ENCODE measurements at places on chromosomes 3 and 15. TPM values are rescaled to one million over a fixed set of nuclear protein-coding genes. Genes with fewer than 3 reads are reported as not detected.

GRCh38 chr15:66508293-66508883, 3.3 kb downstream of the ZWILCH start:
- DNase-seq, result no peak

- no peak for DNase-seq
Measured at GRCh38 chr15:47870956-47871625, 153.8 kb downstream of the SEMA6D start.

- DNase-seq, result no peak
Measured at GRCh38 chr3:27224197-27224596, 145.0 kb downstream of the NEK10 start.

- no peak for DNase-seq
Measured at GRCh38 chr3:39132096-39133092, 21.0 kb downstream of the CSRNP1 start.

- no peak for DNase-seq
Measured at GRCh38 chr3:52345521-52346109, 29.5 kb downstream of the DNAH1 start.

GRCh38 chr3:188822411-188822810, 349.4 kb upstream of the TPRG1 start:
- no peak for DNase-seq

- DNase-seq, result no peak
Measured at GRCh38 chr3:25723802-25724201, 59.1 kb upstream of the TOP2B start.

- no peak for DNase-seq
Measured at GRCh38 chr3:111134302-111134701, 62.7 kb downstream of the NECTIN3 start.

- no peak for DNase-seq
Measured at GRCh38 chr3:87413814-87414213, 137.4 kb upstream of the POU1F1 start.

DNA sequence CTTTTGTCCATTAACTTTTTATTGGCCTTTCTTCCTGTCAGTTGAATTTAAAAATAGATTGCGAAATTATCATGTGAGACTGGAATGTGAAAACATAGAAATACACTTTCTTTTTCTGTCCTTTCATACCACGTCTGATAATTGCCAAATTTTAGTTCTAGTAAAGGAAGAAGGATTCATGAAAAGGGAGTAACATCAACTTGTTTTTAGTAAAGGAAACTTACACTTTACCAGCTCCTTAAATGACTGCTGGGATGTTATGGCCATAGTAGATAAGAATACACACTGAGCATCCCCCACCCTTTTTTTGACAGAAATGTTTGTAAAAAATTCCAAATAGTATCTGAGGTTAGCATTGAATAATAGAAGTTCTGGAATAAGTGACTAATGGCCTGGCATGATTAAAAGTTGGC, 137.9 kb downstream of the NEO1 start:
- no peak for DNase-seq

- no peak for DNase-seq
Measured at GRCh38 chr15:77630956-77631744, 1.6 kb downstream of the LINGO1 start.

GRCh38 chr3:42509111-42509510, 6.7 kb downstream of the VIPR1 start:
- DNase-seq, result peak; percentile 21

DNA sequence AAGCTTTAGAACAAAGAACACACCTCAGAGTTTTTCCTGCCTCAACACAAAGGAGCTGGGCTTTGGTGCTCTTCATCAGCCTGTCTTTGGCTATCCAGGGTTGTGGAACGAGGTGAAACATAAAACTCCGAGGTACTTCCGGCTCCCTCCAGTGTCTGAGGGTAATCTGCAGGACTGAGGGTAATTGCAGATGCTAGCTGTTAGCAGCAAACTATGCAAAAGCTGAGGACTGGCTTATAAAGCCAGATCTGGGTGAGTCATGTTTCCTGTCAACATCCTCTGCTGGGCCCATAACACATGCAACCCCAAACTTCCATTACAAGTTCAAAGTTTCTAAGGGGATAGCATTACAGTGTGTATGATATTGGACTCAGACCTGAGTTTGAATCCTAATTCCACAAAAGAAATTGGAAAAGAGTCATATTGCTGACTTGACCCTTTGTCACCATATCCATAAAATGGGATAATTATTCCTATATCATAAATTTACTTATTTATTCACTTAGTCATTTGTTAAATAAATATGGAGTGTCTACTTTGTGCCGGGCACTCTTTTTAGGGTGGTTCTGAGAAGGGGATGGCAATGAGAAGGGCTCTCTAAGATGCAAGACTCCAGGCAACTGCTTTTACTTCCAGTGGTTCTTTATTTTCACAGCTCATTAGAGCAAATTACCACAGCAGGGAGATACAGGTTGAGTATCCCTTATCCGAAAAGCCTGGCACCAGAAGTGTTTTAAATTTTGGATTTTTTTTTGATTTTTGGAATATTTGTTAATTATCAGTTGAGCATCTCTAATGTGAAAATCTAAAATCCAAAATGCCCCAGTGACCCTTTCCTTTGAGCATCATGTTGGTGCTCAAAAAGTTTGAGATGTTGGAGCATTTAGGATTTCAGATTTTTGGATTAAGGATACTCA, 9.5 kb upstream of the TRIM69 start:
- DNase-seq, result no peak

DNA sequence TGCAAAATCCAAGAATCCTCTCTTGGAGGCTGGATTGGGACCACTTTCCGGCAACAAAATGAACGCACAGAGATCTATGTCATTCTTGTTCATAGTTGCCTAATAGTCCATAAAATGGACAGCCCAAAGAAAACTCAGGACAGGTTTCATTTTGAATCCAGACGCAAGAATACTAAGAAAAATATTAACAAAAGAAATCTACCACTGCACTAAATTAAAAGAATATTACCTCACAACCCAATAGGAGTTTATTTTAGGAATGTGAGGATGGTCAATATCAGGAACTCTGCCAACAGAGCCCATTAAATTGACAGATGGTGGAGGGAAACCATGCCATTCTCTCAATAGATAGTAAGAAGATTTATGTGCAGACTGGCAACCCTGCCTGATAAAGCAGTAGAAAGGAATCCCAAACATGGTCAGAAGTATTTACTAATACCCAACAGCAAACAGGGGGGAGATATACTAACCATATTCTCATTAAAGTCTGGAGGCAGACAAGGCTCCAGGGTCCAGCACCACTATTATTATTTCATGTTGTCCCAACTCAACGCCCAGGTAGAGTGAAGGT, 127.6 kb downstream of the SMAD6 start:
- DNase-seq, result no peak

DNA sequence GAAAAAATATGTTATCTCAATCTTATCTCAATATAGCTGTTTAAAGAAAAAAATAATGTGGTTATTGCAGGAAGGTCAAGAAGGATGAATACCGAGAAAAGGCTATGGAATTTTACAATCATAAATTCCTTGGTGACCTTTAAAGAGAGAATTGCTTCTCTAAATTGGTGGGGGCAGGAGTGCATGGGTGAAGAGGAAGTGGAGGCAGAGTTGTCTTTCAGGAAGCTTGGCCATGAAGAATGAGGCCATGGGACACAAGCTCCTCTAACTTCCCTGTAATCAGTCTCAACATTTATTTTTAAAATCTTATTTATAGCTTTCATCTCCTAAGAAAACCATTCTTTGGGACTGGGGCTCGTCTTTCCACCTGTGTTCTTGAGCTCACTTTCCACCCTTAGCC, 22.4 kb upstream of the ALDH1A2 start:
- DNase-seq, result no peak

ARPP19 gene
- 163 TPM for total RNA-seq

HCLS1 gene
- total RNA-seq, result 66.8 TPM

SLC22A14 gene
- total RNA-seq, result 0.42 TPM

TMEM108 gene
- total RNA-seq, result 3.6 TPM
